ENCODE measurements at places on chromosomes 16 and 17.
A peak's percentile ranks its signal among the peaks of the same experiment; 100 is the strongest.

GRCh38 chr16:87062569-87063442 is 254.4 kb downstream of the C16orf95 start:
- peak; percentile 11 for DNase-seq

DNA sequence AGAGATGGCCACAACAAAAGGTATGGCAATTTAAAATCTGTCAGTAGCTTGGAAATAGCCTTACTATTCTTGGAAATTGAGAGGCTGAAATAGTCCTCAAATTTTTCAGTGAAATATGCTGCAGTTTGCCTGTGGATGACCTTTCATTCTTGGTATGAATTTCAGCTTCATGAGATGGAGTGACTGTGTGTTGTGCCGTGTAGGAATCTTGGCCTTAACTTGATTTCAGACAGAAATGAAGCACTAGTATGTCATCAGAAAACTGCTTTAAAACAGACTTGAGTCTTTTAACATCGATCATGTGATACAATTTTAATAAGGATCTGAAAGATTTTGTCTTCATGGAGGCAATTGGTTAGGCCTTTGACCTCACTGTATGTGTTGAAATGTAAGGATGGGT is 247.2 kb downstream of the CNTNAP4 start:
- no peak for DNase-seq

- DNase-seq: no peak
Observed at GRCh38 chr16:25264597-25264996, 7.0 kb upstream of the ZKSCAN2 start.

GRCh38 chr16:82753821-82754220 is 127.1 kb downstream of the CDH13 start:
- no peak for DNase-seq

DNA sequence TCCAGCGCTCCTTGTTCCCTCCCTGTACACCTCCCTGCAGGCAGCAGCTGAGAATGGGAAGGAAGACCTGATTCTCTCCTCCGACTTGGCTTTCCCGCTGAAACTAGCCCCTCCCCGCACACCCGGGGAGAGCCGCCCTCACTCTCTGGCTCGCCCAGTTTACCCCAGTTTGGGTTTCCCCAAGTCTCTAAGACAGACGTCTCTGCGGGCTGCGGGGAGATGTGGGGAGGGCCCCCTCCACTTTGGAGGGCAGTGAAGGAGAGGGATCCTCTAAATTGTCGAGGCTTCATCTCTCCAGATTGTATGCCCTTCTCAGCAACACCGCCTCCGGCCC is 797 bp downstream of the GRB7 start:
- peak; percentile 33 for DNase-seq

DNA sequence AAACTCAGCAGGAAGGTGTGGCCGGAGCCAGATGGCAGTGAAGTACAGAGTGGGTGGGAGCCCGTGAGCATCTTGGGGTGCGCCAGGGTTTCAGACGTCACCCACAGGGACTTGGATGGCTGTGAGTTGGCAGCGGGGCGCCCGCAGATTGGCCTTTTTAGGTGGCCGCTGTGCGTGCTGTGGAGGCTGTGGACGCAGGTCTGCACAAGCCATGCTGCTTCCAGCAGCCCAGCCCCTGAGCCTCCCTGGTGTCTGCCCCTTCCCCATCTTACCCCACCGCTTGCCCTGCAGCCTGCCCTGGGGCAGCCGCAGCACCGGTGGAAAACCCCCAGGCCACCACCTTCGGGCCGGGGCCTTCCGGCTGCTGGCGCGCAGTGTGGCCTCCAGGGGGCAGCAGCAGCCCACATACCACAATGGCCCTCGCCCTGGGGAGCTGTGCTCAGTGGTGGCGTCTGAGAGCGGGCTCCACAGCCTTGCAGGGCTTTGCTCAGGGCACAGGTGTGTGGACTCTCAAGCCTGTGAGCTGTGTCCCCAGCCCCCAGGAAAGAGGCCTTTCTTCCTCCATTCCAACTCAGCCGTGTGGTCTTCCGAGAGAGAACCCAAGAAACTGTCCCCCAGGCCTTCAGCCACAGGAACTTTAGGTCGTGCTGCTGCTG is 11.8 kb downstream of the ENDOV start:
- DNase-seq: peak; percentile 79

- DNase-seq: no peak
Observed at GRCh38 chr16:48609652-48610029, 339 bp downstream of the N4BP1 start.

DNA sequence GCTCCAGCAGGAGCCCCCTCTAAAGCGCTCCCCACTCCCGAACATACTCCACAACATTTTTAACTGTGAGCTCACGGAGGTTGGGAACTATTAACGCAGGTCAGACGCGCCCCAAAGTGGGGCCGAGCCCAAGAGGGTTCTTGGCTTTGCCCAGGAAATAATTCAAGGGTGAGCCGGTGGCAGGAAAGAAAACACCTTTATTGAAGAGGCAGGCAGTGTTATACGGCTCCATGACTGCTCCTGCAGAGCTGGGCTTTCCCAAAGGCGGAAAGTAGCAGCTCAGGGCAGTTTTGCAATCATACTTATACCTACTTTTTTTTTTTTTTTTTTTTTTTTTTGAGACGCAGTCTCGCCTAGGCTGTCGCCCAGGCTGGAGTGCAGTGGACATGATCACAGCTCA is 6.2 kb downstream of the ADCY9 start:
- no peak for DNase-seq

DNA sequence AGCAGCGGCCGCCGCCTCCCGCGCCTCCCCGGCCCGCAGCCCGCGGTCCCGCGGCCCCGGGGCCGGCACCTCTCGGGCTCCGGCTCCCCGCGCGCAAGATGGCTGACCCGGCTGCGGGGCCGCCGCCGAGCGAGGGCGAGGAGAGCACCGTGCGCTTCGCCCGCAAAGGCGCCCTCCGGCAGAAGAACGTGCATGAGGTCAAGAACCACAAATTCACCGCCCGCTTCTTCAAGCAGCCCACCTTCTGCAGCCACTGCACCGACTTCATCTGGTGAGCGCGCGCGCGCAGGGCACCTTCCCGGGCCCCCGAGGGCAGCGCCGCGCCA is 258 bp downstream of the PRKCB start:
- DNase-seq: no peak

DNA sequence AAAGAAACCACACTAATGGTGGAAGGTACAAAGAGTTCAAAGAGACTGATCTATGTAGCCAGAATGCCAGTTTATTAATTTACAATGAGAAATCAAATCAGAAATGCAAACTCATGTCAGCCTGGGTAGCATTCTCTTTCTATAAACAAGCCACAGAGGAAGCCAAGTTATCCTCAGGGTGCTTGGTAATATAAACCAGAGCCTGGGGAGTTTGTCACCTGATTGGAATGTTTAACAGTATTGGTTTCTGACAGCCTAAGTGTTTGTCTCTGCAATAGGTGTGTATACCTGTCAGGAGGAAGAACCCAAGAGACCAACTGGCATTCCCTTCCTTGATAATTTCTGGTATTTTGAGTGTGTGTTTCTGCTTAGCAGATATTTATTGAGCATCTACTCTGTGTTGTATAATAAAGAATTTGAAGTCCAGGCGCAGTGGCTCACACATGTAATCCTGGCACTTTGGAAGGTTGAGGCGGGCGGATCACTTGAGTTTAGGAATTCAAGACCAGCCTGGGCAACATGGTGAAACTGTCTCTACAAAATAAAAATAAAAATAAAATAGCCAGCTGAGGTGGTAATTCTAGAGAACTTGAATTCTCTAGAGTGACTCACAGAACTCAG is 3.1 kb upstream of the C17orf58 start:
- DNase-seq: no peak

DNA sequence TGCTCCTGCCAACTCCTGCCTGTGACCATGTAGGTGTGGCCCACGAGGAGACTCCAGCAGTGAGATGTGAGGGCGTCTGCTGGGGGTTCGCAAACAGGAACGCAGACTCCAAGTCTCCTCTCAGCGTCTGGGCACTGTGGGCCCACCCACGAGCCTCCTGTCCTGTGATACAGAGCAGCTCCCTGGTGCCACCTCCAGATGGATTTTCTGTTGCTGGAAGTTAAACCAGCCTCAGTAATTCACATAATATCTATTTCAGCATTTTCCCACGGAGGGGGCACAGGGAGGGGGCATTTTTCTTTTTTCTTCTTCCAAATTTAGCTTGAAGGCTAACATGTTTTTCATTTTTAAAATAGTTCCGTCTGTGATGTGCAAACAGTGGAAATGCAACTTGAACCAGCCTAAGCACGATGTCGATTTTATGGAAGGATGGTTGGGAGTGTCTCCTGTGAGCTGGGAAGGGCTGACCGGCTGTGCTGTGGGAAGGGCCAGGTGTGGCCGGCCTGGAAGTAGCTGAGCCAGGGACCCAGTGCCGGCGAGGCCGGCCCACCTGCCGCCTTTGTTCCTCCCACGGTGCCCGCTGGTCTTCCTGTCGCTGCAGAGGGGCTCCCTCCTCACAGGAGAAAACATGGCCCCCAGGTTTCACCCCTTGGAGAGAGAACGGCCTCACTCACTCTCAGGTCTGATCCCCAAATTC is 3.9 kb upstream of the RAB40B start:
- no peak for DNase-seq

GRCh38 chr16:3094289-3095027 is 4.6 kb downstream of the ZSCAN10 start:
- peak; percentile 69 for DNase-seq

DNA sequence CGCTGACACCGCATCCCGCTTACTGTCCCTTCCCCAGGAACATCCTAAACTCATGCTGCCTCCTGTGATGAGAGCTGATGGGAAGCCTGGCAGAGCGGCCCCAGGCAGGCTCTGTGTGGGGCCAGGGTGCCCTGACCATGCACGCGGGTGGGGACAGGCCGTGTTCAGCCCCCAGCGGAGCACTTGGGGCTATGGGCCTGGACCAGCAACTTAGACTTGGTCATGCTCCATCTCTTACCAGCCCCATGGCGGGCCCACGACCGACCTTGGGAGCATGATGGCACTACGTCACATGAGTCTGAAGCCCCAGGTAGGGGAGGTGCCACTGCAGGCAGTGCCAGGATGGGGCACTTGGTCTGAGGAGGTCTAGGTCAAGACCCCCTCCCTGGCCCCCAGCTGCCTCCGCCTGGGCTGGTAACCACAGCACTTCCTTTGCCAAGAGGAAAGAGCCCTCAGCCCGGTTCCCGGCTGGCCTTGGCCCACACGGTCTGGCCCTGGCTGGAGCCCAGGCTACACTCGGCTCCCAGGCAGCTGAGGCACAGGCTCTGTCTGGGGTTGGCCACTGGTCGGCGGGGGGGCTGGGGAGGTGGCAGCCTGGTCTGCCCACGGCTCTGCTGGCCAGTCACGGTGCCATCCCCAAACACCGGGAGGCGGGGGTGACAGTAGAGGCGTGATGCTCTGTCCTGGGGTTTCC is 25.7 kb downstream of the BAHCC1 start:
- no peak for DNase-seq

- DNase-seq: no peak
Observed at GRCh38 chr17:46199379-46199778, 6.2 kb upstream of the KANSL1 start.

DNA sequence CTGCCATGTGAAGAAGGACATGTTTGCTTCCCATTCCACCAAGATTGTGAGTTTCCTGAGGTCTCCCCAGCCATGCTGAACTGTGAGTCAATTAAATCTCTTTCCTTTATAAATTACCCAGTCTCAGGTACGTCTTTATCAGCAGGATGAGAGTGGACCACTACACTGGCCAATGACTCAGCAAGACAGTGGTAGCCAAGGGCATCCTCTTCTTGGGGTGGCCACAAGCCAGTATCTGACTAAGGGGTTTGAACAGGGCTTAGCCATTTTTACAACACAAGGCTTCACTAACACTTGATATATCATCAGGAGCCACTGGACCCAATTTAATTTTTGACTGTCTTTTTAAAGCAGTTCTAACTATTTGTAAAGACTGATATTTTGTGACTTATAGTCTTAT is 21.1 kb upstream of the KRT24 start:
- no peak for DNase-seq

DNA sequence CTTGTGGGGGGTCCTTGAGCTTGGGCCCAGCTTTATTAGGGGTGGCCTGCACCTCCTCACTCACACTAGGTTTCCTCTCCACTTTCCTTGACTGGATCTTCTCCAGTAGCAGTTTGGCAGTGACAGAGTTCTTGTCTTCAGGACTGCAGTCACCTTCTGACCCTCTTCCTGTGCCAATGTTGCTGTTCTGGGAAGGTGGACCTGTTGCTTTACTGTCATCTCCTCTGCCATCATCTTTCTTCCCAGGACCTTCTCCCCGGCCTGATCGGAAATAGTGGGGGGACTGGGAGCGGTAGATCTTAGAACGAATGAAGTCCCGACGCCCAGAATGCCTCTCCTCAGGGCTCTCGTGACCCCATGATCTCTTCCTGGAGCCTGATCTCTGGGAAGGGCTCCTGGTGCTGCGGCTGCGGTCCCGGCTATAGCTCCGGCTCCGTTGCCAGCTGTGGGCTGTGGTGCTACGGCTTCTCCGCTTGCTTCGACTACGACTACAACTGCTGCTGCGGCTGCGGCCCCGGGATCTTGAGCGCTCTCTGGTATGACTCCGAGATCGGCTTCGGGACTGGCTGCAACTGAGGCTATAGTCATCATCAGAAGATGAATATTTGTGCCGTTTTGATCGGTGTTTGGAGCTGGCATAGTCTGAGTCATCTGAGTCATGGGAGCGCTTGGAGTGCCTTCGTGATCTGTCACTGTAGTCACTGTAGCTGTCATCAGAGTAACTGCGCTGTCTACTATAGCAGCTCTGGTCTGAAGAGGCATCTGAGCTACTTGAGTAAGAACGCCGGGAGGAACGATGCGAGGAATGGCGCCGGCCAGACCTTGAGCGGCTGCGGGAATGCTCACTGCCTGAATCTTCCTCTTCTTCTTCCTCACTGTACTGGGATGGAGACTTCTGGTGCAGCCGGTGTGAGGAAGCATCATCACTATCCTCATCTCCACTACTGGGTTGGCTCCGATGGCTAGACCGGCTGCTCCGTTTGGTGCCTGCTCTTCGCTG is 9.5 kb upstream of the ITGA2B start:
- DNase-seq: no peak

DNA sequence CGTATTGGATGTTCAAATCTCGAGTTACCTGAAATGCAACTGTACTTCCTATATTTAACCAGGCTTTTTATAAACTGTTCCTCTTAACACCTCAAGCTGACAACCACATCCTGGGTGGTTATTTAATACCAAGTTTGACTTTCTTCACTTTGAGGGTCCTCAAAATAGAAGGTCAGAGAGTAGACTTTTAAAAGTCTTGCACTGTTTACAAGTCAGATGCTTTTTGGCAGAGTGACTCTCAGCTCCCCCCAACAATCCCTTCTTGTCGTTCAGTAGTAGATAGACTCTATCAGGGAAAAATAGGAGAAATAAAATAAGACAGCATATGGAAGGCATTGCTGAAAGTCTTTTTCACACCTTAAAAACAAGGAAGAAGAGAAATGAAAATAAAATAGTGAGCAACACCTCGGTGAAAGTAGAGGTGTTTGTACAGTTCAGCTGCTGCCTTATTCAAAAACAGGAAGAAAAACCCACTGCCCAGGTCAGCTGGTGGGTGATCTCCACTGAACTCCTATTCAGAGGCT is 650.4 kb downstream of the WWOX start:
- peak; percentile 48 for DNase-seq
